ENCODE measurements at places on chromosomes 5 and 9.

DNA sequence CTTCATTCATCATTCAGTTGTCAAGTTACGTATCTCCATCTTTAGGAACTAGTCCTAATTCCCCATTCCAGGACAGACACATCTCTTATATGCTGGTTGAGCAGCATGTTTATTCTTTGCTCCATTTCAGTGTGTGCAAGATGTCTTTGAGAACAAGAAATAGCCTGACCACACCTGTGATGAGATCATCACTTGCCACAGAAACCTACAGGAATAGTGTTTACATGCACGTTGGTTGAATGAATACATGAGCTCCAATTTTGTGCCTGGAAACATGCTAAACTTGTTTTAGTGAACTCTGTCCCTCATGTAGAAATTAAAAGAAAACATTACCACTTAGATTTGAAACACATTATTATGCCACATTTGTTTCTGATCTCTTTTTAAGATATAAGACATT is 489.1 kb downstream of the CDH18 start:
- DNase-seq: no peak

DNA sequence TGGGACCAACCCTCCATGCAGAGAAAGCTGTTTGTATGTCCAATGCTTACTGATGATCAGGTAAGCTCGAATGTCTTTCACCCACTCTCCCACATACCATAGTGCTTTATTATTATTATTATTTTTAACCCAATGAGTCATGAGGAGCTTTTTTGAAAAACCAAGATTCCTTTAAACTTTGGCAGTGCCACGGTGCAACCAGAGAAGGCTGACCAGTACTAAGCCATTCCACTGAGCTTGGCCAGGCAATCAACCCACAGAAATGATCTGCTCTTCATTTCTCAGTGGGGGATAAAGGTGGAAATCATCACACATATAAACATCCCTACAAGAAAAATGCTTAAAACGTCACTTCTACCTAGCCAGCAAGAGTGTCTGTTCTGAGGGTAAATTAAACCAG is 35.5 kb downstream of the JAKMIP2 start:
- DNase-seq: no peak

GRCh38 chr9:8224381-8224801 is 424.8 kb upstream of the DMAC1 start:
- DNase-seq: no peak

GRCh38 chr9:32704343-32704742 is 68.9 kb upstream of the TAF1L start:
- no peak for DNase-seq

Data from inflammatory macrophage treated with lipopolysaccharide for 1 hour (primary cell).